Foreskin keratinocyte (primary cell): ENCODE measurements at places on chromosomes 4 and X. TPM values are rescaled to one million over a fixed set of nuclear protein-coding genes. Genes with fewer than 3 reads are reported as not detected.

- DNase-seq = peak; percentile 86
Observed at GRCh38 chr4:37561803-37562207, 124.4 kb downstream of the RELL1 start.

The WDFY3 gene
- 3.7 and 4.1 TPM in 2 replicates for polyA plus RNA-seq

- DNase-seq = peak; percentile 44
Observed at GRCh38 chr4:169485791-169486742, 126.3 kb downstream of the NEK1 start.

The SPOCK3 gene
- polyA plus RNA-seq = not detected in 2 replicates

The ANKRD50 gene
- 2.1 and 2.2 TPM in 2 replicates for polyA plus RNA-seq

DNA sequence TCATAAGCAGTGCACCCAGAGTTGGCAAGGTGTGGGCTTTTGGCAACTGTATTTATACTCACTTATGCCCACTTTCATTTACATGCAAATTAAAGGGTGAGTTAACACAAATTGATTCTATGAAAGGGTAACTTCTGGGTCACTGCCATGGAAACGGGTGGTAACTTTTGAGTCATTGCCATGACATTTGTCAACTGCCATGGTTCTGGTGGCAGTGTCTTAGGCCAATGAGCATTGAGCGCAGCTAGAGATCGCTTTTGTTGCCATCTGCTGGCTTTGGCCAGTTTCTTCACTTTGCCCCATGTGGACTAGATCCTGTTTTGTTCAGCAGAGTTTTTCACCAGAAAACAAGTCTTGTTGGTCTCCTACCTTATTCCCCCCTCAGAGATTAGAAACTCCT lies 170.8 kb upstream of the NUDT6 start:
- no peak for DNase-seq

The TLL1 gene
- polyA plus RNA-seq = 0.25 and 0.52 TPM in 2 replicates
